Stimulated activated CD8-positive, alpha-beta memory T cell treated with anti-CD3 and anti-CD28 coated beads, Interleukin-15, amount 100 ng/mL, for 48 hours (primary cell): ENCODE measurements at places on chromosomes 2 and 18.

DNA sequence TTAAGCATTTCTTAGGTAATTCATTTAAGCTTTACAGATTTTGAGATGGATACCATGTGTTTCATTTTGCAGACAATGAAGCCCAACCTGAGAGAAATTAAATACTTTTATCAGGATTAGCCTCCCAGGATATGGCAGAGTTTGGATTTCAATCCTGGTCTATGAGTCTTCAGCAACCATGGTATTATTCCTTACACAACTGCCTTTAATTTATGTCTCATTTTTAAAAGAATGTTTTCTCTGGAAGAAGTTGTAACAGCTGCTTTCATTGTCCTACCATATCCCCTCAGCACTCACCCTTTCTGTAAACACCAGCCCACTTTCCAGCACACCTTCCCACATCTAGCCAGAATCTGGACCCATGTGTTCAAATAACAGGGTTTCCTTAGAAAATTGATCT is 863.7 kb upstream of the VRK2 start:
- no peak for DNase-seq

DNA sequence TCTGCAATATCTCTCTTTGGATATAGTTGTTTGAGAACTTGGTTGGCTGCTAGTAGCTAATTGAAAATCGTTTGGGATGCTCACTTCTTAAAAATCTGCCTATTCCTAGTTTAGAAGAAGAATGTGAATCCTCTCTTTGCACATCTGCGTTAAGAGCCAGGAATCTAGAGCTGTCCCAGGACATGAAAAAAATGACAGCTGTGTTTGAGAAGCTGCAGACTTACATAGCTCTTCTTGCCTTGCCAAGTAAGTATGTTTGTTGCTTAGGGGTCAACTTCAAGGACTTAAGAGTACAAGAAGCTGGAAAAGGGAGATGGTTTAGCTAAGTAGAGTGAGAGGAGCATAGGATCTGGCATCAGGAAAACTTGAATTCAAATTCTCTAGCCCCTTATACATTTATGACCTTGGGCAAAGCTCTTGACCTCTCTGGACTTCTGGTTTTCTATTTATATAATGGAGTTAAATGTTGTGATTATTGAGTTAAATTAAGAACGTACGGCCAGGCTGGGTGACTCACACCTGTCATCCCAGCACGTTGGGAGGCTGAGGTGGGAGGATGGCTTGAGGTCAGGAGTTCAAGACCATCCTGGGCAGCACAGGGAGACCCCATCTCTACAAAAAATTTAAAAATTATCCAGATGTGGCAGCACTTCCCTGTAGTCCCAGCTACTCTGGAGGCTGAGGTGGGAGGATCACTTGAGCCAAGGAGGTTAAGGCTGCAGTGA is 55.2 kb upstream of the STON1 start:
- no peak for DNase-seq

GRCh38 chr2:177616066-177616465 is 223.5 kb downstream of the AGPS start:
- no peak for DNase-seq

DNA sequence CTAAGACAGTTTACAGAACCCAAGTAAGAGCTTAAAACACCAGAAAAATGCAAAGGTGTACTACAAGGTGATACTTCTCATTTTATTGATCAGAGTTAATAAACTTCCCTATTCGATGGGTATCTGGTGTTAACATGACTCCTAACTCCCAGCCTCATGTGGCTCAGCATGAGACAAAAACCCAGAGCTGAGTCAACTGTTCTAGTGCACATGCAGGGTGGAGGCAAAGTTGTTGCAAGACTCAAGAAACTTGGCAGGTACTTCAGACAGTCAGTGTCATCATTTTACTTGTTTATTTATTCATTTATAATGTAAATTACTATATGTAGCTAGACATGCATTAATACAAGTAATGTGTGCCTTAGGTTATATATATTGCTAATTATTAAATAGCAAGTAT is 216.6 kb upstream of the DSEL start:
- DNase-seq = no peak

DNA sequence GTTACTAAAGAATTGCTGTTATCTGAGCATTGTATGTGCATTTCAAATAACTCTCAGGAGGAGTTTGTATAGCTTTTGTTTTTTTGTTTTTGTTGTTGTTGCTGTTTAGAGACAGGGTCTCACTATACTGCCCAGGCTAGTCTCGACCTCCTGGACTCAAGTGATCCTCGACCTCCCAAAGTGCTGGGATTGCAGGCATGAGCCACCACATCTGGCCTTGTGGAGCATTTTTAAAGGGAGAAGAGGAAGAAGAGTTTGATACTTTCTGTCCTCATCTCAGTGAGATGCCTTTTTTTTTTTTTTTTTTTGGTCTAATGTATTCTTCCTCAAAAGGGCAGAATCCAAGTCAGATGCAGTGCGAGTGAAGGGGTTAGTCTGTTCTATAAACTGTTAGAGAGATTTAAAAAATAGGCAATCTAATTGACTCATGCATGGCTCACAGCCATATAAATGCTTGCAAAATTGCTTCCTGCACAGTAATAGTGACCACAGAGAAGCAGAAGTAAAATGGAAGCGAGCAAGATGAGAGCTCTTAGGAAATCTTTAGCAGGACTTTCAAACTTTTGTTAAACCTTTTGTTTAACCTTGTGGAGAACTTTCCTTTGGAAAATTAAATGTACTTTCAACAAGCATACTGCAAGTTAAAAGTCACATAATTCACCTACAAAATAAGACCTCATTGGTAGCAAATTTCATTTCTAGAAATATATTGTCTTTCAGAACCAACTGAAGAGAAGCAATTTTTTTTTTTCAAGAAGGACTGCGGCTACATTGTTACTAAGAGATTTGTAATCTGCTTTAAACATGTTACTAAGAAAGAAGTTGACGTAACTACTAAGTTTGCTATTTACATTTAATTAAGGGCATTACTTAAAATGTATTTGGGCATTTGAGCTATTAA is 52.3 kb upstream of the ROCK1 start:
- DNase-seq = no peak

GRCh38 chr2:40434731-40435271 is 17.1 kb downstream of the SLC8A1 start:
- DNase-seq = no peak

DNA sequence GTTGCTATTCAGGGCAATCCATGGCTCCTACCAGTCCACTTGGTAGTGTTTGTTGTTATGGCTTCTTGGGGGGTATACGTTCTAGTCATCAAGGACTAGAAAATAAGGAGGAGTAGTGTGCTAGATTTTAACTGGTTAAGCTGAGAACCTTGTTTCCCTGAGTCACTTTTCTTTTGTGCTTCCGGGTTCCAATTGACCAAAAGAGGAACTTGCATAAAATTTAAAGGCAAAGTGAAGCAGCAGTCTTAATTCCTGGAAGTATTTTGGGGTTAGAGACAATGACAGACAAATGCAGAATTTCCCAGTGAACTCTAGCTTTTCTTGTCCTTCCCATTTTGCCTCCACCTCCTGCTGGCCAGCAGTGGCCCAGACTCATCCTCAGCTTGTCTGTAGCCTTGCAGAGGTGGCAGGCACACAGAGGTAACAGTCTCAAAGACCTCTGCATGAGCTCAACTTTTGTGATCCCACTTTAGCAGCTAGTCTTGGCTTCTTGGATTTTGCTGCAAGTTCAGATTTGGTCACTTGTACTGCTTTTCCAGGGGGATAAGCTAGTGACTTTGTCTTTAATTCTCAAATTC is 1105.8 kb upstream of the NXPH2 start:
- DNase-seq = no peak
